ENCODE measurements at places on chromosomes 3 and 15. TPM values are rescaled to one million over a fixed set of nuclear protein-coding genes. Genes with fewer than 3 reads are reported as not detected.

DNA sequence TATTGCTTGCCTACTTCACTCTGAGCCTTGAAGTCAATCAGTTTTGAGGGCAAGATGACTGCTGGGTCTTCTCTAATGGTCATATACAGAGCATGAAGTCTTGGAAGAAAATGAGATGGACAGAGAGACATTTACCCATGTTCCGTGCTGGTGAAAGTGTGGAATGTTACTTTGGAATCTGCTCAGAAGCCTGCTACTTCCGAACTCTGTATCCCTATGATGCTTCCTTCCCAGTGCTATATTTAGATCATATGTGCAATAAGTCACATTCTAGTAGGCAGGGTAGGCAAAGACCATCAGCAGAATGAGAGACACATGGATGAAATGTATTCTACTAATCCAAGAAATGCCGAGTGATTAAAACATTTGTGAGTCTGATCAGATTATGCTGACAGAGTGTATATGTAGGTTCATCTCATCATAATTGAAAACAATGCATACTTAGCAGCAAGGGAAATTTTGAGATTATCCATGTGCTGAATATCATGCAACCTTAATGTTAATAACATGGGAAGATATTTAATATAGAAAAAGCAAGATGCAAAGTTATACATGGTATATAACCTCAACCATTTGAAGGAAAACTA, 60.5 kb downstream of the RAB7A start:
- ATAC-seq: no peak

GRCh38 chr15:85592148-85592547, 202.6 kb downstream of the KLHL25 start:
- ATAC-seq: no peak

- ATAC-seq: no peak
These were observed 36.7 kb upstream of the PLCL2 start for GRCh38 chr3:16848007-16848406.

DNA sequence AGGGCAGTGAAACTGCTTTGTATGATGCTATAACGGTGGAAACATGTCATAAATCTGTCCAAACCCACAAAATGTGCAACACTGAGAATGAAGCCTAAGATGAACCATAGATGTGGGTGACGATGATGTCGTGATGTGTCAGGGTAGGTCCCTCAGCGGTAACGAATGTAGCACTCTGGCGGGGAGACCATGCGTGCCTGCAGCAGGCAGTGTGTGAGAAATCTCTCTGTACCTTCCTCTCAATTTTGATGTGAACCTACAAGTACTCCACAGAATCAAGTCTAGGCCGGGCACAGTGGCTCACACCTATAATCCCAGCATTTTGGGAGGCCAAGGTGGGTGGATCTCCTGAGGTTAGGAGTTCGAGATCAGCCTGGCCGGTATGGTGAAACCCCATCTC, 268.2 kb upstream of the LYSMD4 start:
- no peak for ATAC-seq

FOXL2NB gene
- not detected for total RNA-seq

GRCh38 chr15:26087881-26088280, 224.8 kb upstream of the ATP10A start:
- no peak for ATAC-seq

PRTG gene
- total RNA-seq: 3.3 TPM

ITIH1 gene
- not detected for total RNA-seq

- ATAC-seq: no peak
These were observed 16.1 kb upstream of the TATDN2 start for GRCh38 chr3:10232137-10232536.

Measured in gastroesophageal sphincter (tissue), 4 donors.